Right renal cortex interstitium (tissue), 3 donors: ENCODE measurements at places on chromosomes 13 and 19. TPM values are rescaled to one million over a fixed set of nuclear protein-coding genes. Genes with fewer than 3 reads are reported as not detected.
A peak's percentile ranks its signal among the peaks of the same experiment; 100 is the strongest.

The CYP2B6 gene
- polyA plus RNA-seq = 2.8 TPM

DNA sequence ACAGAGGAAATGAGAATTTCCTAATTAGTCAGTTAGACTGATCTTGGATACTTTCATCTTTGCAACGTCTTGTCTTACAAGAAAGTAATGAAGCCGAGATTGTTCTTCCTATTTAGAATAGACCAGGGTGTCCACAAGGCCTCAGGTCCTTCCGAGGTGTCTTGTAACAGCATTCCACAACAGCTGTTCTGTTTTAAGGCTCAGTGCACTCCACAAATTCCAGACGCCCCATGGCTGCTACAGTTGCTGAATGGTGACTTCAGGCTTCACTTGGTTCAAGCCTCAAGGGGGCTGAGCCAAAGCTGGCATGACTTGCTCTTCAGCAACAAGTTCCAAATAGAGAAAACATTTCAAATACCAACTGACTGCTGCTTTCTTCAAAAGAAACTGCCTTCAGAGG, 143.4 kb downstream of the SHISA2 start:
- DNase-seq = peak; percentile 50

GRCh38 chr19:40363069-40363468, 14.6 kb downstream of the PLD3 start:
- no peak for DNase-seq

The KLK6 gene
- 49.0 TPM for polyA plus RNA-seq
